ENCODE measurements at places on chromosomes 3 and 15.

DNA sequence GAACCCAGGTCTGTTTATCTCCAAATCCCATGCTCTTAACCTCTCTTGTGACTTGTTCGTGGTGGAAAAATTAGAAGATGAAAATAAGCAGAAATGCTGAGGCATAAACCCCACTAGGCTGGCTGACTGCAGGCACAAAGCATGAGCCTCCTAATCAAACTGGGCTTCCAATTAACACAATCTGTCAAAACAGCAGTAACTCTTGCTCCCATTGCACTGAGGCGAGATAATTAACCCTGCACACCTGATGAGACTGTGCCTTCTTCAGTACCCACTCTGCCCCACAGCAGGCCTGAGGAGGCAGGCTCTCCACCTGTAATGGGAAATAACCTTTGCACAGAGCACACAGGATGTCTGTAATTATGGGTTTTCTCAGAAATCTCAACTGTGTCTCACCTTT is 284.4 kb upstream of the WNT5A start:
- DNase-seq = no peak

- DNase-seq = no peak
Observed at GRCh38 chr3:169430707-169431404, 232.7 kb downstream of the MECOM start.

- DNase-seq = peak; percentile 86
Observed at GRCh38 chr15:74955796-74956647, 550 bp downstream of the RPP25 start.

DNA sequence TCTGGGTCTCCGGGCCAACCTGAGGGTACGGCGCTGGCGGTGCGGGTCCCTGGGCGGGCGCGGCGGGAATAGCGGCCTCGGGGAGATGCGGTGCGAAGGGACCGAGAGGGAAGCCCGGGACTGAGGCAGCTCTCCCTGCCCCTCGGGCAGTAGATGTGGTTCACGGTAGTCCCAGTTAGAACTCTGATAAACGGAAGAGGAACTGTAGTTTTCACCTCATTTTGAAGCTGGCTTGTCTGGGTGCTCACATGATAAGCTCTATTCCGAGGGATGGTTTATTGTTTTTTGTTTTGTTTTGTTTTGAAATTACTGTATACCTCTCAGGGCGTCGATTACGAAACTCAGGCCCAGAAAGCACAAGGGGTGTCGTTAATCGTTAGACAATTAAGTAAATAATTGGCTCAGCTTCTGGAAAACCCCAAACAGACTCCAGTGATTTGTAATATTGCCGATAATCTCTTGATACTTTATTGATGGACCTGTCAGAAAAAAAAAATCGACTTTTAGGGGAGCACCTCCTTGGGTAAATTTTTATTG is 413 bp downstream of the NUSAP1 start:
- no peak for DNase-seq

DNA sequence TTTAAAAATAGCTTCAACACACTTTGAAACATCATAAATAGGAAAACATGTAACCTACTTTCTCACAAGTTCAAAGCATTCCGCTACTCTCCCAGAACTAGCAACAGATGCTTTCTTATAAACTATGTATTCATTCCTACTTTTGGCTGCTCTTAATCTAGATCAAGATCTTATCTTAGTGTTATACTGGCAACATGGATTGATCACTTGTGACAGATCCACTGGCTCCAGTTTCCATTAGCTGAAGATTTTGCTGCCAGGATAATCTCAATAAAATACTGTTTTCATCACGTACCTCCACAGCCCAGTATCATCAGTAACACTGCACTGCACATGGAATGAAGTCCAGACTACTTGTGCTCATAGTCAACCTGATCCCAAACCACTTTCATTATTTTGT is 491.7 kb upstream of the AGTR1 start:
- DNase-seq = no peak

DNA sequence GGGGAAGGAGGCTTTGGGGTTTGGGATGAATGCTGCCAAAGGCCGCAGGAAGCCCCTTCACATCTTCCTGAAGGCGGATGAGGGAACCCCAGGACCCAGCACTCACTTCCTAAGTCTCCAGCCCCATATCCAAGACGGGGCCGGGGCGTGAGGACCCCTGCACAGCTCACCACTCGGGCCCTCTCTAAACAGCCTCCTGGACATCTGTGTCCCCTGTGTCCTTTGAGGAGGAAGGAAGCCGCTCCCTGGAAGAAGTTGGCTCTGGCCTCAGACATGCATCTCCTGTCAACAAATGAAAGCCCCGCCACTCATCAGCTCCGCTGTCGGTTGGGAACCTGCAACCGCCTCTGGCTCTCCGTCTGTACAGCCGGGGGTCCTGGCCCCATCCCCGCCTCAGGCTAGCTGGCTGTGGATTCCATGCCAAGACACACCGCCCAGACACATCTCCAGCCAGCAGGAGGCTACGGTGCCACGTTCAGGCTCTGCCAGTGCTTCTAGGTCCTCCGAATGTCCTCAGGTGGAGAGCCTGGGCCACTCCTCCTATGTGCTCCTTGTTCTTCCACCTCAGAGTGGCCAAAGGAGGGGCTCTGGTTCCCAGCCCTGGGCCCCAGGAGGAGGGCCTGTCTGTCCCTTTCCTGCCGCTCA is 140.0 kb upstream of the MEF2A start:
- no peak for DNase-seq

DNA sequence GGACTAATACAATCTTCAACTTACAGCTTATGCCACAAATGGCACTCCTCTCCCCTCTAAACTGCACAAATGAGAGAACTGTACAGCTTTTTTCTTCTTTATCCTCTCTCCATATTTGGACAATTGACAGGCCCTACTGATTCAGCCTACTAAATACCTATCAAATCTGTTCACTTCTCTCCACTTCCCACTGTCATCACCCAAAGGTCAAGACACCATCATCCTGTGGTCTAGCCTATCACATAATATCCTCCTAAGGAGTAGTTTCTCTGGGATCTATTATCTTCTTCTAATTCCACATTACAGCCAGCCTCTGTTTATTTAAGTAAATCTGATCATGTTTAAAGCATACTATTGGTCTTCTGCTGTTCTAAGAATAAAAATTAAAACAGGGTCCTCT is 33.0 kb upstream of the SLC12A8 start:
- DNase-seq = no peak

- no peak for DNase-seq
Observed at GRCh38 chr3:40262331-40262730, 47.2 kb upstream of the EIF1B start.

GRCh38 chr15:72532991-72533601 is 59.0 kb downstream of the ARIH1 start:
- peak; percentile 17 for DNase-seq

DNA sequence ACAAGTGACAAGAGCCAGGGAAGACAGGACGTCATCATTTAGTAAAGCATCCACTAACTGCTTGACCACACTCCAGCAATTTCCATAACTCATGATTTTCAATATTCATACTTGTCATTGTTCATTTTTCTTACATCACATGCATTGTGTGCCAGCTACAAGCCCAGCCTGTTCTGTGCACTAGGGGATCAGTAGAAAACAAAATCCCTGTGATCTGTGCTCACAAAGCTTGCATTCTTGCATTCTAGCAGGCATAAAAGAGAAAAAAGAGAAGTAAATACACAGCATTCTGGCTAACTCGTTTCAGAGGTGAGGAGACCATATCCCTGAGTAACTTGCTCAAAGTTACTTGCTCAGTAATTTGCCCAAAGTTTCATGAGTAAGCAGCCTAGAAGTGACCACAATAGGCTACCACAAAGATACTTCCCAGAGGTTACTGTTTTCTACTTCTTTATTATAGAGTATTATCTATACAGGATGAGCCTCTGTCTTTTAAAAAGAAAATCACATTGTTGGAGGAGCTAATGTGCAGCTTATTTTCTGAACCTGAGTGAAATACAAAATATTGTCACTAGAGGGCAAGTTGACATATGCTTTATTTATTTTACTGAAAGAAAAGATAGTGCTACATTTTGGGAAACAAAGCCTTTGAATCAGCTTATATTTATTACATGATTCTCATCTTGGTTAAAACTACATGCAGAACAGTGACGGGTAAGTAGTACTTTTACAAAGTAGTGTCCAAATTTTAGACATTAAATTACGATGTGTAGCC is 701.4 kb upstream of the LMCD1 start:
- peak; percentile 4 for DNase-seq

DNA sequence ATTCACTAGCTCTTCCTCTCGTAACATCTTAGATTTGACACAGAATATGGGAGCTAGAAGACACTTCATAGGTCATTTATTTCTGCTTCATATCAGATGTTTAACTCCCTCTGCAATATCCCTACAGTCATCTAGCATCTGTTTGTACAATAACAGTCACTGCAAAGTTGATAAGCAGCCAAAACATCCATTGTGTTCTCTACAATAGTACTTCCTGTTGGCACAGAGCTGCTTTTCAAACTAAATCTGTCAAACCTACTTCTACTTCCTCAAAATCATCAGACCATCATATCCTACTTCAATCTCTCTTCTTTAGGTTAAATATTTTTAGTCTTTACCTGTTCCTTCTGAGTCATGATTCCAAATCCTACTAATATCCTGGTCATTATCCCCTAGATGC is 233.2 kb downstream of the FGF12 start:
- DNase-seq = no peak

GRCh38 chr3:120224237-120224636 is 60.8 kb downstream of the GPR156 start:
- DNase-seq = no peak

- DNase-seq = no peak
Observed at GRCh38 chr3:193594946-193595689, 2.1 kb downstream of the OPA1 start.

DNA sequence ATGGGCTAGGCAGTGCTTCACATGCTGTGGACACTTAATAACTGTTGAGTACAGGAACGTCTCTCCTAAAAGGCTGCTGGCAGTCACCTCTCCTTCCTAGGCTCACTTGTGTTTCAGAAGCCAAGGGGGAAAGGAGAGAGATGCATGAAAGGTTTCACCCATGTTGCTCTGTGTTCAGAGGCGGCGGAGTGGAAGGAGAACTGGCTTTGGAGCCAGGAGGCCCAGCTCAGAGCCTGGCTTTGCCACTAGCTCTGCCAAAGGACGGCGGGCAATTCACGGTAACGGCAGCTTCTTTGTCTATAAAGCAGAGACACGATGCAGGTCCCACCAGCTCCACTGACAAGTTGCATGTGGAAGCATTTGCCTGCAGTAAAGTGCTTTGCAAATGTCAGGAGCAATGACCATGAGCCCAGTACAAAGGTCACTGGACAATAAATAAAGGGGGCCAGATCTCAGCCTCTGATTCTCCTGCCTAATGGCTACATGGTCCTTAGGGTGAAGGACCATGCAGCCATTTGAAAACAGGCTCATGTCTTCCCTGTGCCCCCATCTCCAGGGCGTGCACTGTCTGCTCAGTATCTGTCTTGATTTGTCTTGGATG is 171.7 kb upstream of the TLE3 start:
- DNase-seq = peak; percentile 48

- DNase-seq = no peak
Observed at GRCh38 chr15:68518046-68518445, 60.7 kb upstream of the CORO2B start.

DNA sequence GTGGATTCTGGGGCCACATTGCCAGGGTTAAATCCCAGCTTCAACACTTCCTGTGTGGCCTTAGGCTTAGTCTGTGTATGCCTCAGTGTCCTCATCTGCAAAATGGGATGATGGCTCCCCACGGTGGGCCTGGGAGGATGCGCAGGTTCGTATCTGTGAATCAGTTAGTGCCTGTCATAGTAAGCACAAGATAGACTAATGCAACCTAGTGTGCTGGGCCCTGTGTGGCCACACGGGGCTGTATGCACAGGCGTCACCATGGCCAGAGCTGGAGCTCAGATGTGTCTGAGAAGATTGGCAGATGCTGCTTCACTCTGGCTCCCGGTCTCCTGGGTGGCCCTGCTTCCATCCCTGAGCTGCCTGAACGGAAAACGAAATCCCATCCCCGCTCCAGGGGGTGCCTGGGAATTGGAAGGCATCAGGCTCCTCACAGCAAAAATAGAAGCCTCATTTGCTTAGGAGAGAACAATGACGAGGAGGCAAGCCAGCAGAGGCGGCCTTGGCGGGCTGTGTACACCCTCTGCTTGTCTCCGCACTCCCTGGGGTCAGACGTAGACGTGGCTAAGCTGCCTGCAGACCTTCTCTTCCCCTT is 103.6 kb downstream of the APBA2 start:
- DNase-seq = peak; percentile 75

DNA sequence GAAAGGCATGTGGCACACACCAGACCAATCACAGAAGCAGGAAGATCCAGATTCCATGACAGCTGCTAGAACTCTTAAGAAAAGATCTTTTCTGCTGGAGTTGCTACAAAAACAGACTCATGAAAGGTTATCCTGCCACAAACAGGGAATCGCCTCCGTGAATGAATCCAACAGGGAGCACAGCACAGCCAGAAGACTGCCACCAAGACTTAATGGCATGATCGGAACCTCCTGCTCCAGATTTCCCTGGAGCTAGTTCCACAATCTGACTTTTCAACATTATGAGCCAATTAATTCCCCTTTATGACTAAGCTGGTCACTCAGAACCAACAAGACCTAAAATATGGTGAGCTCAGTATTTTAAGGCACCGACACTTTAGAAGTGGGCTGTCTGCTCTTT is 232.5 kb downstream of the FOXP1 start:
- DNase-seq = no peak

- no peak for DNase-seq
Observed at GRCh38 chr15:53506370-53506769, 253.1 kb downstream of the WDR72 start.

DNA sequence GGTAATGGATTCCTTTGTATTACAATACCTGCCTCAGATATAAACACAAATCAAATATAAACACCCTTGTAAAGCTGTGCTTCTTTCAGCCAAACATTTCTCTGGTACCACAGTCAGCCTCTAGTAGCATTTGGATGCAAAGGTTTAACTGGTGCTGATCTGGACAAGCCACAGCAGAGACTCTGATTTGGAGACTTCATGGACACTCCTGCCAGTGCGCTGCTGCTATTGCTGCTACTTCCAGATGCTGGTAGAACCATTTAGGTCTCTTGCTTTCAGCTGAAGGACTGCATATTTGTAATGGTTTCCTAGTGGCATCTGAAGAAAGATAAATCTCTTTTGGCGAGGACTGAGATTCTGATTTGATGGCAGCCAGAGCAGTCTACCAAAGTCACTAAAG is 36.9 kb downstream of the NCK1 start:
- no peak for DNase-seq
